ENCODE measurements at places on chromosomes 4 and X. TPM values are rescaled to one million over a fixed set of nuclear protein-coding genes. Genes with fewer than 3 reads are reported as not detected.

- no peaks in the 10 kb centered on the region for H3K27me3 ChIP-seq
- no peaks in the 10 kb centered on the region for H3K36me3 ChIP-seq
- no peak overlapping the region for H3K4me3 ChIP-seq
- DNase-seq: no peak
- no peak overlapping the region for H3K27ac ChIP-seq
Measured at GRCh38 chr4:166498546-166498945, 625.5 kb downstream of the TLL1 start.

- no peaks in the 10 kb centered on the region for H3K27me3 ChIP-seq
- no peaks in the 10 kb centered on the region for H3K36me3 ChIP-seq
- DNase-seq: no peak
- no peak overlapping the region for H3K4me3 ChIP-seq
- no peaks in the 10 kb centered on the region for H3K4me1 ChIP-seq
- no peak overlapping the region for H3K27ac ChIP-seq
Measured at GRCh38 chr4:150235808-150236271, 157.6 kb downstream of the DCLK2 start.

The TEX11 gene
- polyA plus RNA-seq: not detected

GRCh38 chrX:79080141-79080540, 64.3 kb upstream of the GPR174 start:
- H3K4me1 ChIP-seq: peaks cover 4% of the 10 kb centered on the region
- H3K27ac ChIP-seq: no peak overlapping the region
- H3K4me3 ChIP-seq: no peak overlapping the region
- no peaks in the 10 kb centered on the region for H3K36me3 ChIP-seq

GRCh38 chr4:15917297-15917696, 21.2 kb downstream of the FGFBP1 start:
- no peak overlapping the region for H3K4me3 ChIP-seq
- DNase-seq: no peak
- H3K27ac ChIP-seq: no peak overlapping the region
- H3K36me3 ChIP-seq: no peaks in the 10 kb centered on the region
- H3K4me1 ChIP-seq: no peaks in the 10 kb centered on the region
- no peaks in the 10 kb centered on the region for H3K27me3 ChIP-seq

The TMPRSS11F gene
- polyA plus RNA-seq: not detected

GRCh38 chr4:40130401-40131036, 66.3 kb upstream of the RHOH start:
- H3K27ac ChIP-seq: no peak overlapping the region
- no peaks in the 10 kb centered on the region for H3K27me3 ChIP-seq
- no peak overlapping the region for H3K4me3 ChIP-seq
- DNase-seq: no peak
- H3K4me1 ChIP-seq: no peaks in the 10 kb centered on the region

The IL2 gene
- not detected for polyA plus RNA-seq

The CXorf49 gene
- not detected for polyA plus RNA-seq

Measured in B cell (primary cell).